ENCODE measurements at places on chromosomes 7 and 10.

- DNase-seq = no peak
Observed at GRCh38 chr7:1949681-1950055, 279.6 kb downstream of the ELFN1 start.

DNA sequence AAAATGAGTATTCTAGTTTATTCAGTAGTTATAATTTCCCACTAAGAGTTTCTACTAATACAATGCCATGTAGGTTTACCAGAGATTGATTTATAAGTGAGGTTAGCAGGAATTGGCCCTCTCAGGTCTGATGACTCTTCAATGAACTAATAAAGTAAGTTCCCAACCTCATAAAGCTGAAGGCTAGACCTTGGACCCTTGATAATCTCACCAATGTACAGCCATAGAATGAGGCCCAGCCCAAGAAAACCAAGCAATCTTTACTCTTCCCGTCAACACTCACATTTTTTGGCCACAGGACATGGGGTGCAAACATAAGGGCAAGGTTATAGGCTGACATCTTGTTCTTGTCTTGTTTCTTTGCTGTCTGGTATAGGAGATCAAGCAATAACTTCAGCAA is 33.3 kb downstream of the ARHGAP19 start:
- no peak for DNase-seq

GRCh38 chr10:120456626-120457430 is at the start of gene PLPP4:
PLPP4 (plus strand) TSS chr10:120457227; CDS start chr10:120457306, 79 bp downstream.
- peak; percentile 48 for DNase-seq

DNA sequence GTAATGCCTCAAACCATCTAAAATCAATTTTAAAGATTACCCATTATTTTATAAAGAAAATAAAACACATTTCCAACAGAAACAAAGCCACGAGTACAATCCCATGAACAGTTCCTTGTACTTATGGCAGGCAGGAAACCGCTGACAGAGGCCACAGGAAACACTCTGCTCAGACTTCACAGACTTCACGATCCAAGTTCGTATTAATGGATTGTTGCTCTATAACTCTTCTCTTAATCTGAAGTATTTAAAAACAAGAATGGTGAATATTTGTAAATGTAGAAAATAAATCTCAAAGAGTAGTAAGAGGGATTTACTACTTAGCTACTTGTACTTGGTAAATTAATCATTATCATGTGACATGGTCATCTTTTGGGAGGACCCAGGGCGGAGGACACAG is 78.3 kb downstream of the SNX10 start:
- no peak for DNase-seq

GRCh38 chr7:140685407-140686087 is 11.0 kb upstream of the NDUFB2 start:
- no peak for DNase-seq

DNA sequence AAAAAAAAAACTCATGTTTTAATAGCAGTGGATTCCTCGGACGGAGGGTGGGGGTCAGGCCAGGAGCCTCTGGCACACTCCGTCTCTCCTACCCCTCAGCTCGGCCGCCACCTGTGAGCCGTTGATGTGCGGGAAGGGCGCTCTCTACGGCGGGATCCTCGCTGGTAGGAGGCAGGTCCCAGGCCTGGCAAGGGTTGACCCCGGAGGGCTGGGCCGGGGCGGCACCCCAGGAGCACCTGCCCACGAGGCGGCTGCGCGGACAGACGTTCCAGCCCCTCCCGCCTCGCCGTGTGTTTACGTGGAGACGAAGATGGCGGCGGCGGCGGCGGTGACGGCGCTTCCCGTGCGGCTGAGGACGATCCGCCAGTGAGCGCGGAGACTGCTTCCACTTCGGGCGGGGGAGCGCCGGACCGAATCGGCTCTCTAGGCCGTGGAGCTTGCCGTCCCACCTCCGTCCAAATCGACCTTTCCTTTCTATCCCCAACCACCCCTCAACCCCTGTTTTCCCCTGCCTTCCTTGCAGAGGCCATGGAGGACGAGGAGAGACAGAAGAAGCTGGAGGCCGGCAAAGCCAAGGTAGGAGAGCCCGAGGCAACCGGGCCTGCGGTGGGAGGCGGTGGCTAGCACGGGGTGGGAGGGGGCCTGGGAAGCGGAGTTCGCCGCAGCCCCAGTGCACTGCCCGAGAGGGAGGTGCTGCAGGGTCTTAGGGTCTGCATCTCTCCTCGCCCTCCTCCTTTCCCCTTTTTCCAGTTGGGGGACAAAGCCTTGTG is at the start of gene AKAP9:
AKAP9 (plus strand) TSS at position 291 of the 770 bp plus-strand sequence; CDS start at position 529, 238 bp downstream.
- DNase-seq = peak; percentile 96

DNA sequence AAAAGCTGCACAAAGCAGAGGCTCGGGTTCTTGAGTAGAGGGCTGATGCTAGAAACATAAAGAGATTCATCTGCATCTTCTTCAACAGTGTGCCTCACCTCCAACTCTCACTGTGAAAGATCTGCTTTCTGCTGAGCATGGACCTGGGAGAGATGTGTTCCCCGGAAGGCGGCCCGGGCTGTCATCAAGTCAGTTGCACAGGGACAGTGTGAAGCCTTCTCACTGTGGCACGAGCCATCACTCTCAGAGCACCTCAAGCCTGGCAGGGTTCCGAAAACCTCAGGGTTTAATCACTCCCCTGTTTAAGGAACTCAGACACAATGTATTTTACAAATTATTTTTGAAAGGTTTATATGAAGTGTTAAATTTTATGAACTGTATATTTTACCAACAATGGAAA is 98.7 kb downstream of the RBM20 start:
- DNase-seq = no peak

GRCh38 chr7:29609162-29610037 is 45.8 kb downstream of the PRR15 start:
- DNase-seq = peak; percentile 93

- DNase-seq = no peak
Observed at GRCh38 chr10:52900593-52900992, 128.0 kb upstream of the MBL2 start.

DNA sequence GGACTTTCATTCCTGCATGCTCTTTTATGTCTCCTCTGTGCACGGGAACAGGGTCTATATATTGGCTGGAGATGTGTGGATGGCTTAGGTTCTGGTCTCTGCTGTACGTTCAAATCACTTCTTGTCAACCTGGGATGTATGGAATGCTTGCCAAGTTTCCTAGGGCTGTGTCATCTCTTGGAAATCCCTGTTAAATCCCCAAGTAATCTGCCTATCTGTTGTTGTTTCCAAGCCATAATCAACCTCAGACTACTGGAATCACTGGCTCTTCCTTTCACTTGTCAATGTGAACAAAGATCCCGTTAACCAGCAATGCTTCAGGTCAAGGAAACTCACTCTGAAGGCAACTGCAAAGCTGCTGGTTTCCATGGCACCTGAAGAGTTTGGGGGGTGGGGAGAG is 93.3 kb upstream of the FAM171A1 start:
- DNase-seq = no peak

- DNase-seq = no peak
Observed at GRCh38 chr10:73908853-73909539, 1.9 kb upstream of the PLAU start.

DNA sequence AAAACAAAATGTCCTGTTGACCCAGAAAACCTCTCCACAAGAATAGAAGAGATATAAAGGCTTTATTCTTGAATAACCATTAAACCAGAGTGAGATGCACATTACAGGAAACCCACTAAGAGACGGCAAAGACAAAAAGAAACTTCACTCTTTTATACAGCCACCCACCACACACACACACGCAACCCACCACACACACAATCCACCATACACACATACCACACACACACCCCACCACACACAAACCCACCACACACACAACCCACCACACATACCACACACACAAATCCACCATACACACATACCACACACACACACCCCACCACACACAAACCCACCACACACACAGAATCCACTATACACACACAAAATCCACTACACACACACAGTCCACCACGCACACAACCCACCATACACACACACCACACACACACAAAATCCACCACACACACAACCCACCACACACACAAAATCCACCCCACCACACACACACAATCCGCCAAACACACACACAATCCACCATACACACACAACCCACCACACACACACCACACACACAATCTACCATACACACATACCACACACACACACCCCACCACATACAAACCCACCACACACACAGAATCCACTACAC is 9.5 kb upstream of the REPIN1 start:
- no peak for DNase-seq

DNA sequence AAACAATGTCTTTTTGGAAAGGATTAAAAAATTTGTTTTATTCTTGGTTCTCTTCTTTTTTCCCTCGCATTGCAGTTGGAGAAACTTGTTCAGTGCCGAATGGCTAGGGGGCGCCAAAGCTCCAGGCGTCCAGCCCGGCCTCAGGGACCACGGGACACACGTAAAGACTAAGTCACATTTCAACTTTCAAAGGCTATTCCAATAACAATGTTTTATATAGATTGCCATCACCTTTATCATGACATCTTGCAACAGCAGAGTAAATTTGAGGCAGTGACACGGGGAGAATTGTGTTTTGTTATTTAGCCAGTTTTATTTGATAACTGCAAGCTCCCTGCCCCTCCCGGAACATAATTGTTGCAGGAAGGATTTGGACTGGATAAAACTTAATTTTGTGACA is 2.2 kb upstream of the IGFBP3 start:
- peak; percentile 24 for DNase-seq

GRCh38 chr7:133977409-133978274 is 149.5 kb upstream of the LRGUK start:
- no peak for DNase-seq

DNA sequence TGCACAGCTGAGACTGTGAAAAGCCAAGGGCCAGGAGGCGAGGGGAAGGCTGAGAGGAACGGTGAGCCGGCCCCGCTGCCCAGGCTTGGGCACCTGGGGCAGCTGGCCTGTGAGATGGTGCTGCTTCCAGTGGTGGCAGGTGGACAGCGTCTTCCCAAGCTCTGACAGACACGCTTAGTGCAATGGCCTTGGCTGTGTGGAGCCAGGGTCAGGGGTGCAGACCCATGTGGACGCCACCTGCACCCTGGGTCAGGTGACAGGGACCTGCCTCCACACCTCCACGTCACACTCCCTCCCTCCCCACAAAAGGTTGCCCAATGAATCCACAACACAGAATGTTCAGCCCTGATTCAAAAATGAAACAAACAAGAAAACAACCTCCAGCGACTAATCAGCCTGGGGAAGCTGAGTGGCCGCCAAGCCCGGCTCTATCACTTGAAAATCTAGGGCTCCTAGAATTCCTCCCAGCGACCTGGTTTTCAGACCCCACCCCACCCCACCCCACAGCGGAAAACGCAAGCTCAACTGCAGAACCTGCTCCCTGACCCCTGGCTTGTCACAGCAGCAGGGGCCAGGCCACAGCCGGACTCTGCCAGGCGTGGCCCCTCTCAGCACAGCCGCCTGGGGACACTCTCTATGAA is 54.3 kb downstream of the PRKAG2 start:
- no peak for DNase-seq

DNA sequence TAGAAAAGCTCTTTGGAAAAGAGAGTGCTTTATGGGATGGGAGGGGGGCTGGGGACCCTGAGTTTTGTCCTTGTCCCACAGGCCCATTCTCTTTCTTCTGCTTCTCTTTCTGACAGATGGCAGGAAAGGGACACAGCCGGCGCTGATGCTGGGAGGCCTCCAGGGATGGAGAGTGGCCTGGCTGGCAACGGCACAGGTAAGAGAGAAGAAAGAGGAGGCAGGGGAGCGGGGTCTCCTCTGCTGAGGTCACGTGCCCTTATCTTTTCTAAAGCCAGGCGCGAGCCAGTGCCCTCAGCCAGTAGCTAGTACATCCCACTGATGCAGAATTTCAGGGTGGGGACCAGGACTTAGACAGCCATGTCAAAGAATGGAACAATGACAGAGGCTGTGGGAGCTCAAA is 9.2 kb downstream of the ZNF775 start:
- no peak for DNase-seq

GRCh38 chr7:82443547-82444219 is at the start of gene CACNA2D1:
CACNA2D1 (minus strand) TSS chr7:82443777.
- DNase-seq = peak; percentile 95

- no peak for DNase-seq
Observed at GRCh38 chr7:46357851-46358250, 436.8 kb upstream of the IGFBP3 start.

DNA sequence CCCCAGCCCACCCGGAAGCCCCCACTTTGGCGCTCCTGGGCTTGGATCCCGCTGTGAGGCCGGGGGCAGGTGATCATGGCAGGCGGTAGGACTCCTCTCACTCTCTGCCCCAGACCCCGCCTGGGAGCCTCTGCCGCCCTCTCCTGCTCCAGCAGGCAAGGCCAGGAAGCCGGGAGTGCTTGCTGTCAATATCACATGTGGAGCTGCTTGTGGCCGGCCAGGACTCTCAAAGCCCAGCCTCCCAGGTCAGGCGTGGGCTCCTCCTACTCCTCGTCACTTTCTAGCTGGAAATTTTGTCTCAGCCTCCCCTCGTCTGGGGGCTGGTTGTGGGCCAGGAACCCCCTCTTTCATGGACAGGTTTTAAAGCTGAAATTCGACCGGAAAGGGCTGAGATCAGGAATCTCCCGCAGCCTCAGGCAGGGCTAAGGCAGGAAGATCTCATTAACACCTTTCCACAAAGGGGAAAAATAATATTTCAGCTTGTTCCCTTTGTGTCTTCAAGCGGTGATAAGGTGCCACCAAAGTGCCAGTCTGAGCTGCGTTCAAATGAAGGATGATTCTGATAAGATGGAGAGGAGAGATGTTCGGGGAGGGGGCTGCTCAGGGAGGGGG is 273.6 kb upstream of the PODXL start:
- no peak for DNase-seq

- no peak for DNase-seq
Observed at GRCh38 chr10:88915781-88916180, 35.7 kb downstream of the STAMBPL1 start.

GRCh38 chr10:4512671-4513240 is 313.3 kb upstream of the AKR1E2 start:
- peak; percentile 8 for DNase-seq

- DNase-seq = no peak
Observed at GRCh38 chr10:7942859-7943258, 111.6 kb upstream of the GATA3 start.

DNA sequence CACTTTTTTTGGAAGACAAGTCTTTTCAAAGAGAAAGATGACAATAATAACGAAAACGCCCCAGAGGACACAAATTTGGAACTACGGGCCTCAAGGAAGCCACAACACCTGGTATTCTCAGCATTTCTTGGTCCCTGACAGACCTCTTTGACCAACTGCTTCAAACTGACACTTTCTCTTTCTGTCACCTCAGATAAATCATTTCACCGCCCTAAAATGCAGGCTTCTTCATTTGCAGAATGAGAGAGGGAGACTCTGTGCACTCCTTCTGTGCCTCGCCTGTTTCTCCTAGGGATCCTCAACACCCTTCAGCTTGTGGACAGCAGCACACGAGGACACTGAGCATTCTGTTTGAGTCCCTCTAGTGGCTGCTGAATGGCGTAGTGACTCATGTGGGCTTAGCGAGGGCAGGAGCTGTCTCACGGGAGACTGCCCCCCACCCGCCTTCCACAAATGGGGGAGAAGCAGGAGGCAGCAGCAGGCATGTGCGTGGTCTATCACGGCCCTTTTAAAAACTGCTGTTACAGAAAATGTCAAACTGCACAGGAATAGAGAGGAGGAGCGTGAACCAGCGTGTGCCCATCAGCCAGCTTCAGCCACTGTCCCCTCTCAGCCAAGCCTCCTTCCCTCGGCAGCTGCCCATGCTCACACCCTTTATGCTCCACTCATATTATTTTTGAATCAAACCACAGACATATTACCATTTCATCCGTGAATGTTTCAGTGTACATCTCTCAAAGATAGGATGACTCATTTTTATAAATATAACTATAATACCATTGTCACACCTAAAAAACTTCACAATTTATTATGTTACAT is 41.4 kb downstream of the GSDME start:
- DNase-seq = peak; percentile 17
